Stimulated activated CD8-positive, alpha-beta memory T cell treated with anti-CD3 and anti-CD28 coated beads, Interleukin-2, amount 100 ng/mL, for 1 hour (primary cell): ENCODE measurements at places on chromosomes 2 and 18.

DNA sequence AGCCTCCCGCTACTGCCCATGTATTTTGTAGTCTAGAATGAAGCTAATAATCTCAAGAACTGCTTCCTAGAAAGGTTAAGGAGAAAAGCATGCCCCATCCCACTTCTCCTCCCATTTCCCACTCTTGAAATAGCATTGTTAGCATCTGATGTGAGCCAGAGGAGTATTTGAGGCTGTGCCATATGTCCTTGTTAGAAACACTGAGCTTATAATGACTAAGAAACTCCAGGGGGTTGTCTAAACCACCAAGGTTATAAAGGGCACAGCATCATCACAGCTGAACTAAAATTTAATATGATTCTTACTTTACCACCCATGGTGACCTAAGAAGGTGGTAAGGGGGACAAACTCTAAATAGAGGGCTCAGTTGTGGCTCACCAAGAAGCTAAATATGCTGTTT is 16.6 kb downstream of the TSPYL6 start:
- DNase-seq: no peak

DNA sequence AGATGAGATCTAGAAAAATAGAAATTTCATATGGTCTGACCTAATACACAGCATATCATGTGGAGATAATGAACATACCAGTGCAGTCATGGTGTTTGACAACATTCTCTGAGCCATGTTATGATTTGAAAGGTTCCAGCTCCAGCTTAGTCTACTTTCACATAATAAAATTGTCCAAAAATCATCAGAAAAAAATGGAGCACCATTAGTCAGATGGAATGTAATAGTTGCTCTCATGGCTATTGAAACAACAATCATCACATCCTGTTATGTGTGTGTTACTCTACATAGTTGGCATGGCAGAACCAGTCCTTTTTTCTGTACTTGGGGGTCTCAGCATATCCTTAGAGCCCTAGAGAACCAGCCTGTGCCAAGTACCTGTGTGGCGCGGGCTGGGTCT is 678.9 kb upstream of the FANCL start:
- DNase-seq: no peak

- no peak for DNase-seq
Observed at GRCh38 chr2:237026981-237027711, 58.5 kb upstream of the COPS8 start.

- DNase-seq: no peak
Observed at GRCh38 chr2:236215196-236215595, 47.0 kb upstream of the GBX2 start.

DNA sequence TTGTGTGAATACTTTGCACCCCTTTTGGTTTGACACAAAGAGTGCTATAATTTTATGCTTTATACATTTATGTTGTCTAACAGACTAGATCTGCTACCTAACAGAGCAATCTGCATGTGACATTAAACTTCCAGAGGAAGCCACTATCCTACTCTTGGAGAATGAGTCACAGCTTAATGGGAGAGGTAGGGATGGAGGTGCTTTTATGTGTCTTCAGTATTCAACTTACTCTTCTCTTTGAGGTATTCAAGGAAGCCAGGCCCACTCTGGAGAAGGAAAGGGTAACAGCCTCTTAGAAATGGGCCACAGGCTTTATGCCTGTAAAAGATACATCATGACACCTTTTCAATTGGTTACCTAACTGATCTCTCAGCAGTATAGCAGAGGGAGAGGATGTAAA is 85.8 kb upstream of the NEUROD1 start:
- no peak for DNase-seq

GRCh38 chr2:47737191-47737975 is 45.6 kb upstream of the MSH6 start:
- no peak for DNase-seq

- DNase-seq: no peak
Observed at GRCh38 chr2:112669667-112670066, 23.9 kb downstream of the SLC20A1 start.

DNA sequence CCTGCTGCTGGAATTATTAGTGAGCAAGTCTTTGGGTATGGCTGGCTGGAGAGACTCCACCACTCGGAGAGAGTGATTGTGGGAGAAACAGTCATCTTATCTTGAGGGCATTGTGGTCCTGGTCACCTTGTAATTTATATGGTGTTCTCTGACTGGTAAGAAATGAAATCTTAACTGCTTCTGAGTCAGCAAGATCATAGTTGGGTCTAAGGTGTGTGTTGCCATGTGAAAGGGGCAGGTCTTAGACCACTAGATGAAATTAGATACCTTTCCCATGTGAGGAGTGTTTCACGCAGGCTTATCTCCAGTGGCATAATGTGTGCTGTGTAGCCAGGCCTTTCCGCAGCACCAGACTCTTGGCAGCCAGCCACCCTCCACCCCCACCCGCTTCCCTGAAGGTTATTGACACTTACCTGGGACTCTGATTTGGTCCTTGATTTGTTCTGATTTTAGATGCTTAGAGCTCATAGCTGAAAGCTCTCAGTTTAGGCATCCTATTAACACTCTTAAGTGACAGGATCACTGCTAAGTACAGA is 7.7 kb downstream of the MAPRE3 start:
- no peak for DNase-seq

DNA sequence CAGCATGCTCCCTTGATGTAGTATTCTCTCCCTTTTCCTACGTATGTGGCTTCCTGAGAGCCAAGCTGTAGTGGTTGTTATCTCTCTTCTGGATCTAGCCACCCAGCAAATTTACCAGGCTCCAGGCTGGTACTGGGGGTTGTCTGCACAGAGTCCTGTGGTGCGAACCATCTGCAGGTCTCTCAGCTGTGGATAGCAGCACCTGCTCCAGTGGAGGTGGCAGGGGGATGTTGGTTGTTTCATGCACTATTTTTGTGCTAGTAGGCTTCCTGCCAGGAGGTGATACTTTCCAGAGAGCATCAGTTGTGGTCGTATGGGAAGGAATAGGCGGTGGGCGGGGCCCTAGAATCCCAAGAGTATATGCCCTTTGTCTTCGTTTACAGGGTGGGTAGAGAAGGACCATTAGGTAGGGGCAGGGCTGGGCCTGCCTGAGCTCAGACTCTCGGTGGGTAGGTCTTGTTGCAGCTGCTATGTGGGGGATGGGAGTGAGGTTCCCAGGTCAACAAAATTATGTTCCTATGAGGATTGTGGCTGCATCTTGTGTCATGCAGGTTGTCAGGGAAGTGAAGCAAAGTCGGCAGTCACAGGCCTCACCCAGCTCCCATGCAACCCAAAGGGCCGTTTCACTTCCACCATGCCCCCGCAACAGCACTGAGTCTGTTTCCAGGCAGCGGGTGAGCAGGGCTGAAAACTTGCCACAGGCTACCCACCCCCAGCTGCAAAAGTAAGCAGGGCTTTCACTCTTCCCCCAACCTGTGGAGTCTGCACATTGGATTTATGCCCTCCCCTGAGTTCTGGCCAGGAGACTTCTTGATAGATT is 1139.5 kb downstream of the BCL11A start:
- no peak for DNase-seq

DNA sequence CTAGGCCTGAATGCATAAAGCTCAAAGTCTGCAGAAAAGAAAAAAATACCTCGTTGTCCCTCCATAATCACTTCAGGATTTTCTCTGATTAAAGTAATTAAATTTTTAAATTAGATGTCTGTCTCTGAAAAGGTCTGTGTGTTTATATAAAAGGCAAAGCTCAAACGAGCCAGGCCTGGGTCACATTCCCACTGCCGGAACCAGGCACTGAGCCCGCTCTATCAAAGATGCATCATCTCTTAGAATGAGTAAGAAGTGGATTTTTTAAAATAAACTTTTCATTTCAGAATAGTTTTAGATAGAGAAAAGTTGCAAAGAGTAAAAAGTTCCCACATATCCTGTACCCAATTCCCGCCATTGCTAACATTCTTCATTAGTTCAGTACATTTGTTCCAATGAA is 202.1 kb upstream of the KYNU start:
- no peak for DNase-seq

- no peak for DNase-seq
Observed at GRCh38 chr2:238742066-238742465, 105.8 kb upstream of the TWIST2 start.

- DNase-seq: no peak
Observed at GRCh38 chr2:179037807-179038206, 12.1 kb downstream of the CCDC141 start.

GRCh38 chr2:109282360-109282759 is 153.4 kb downstream of the SH3RF3 start:
- DNase-seq: no peak

GRCh38 chr2:219713110-219713509 is 85.7 kb downstream of the SLC4A3 start:
- DNase-seq: no peak

DNA sequence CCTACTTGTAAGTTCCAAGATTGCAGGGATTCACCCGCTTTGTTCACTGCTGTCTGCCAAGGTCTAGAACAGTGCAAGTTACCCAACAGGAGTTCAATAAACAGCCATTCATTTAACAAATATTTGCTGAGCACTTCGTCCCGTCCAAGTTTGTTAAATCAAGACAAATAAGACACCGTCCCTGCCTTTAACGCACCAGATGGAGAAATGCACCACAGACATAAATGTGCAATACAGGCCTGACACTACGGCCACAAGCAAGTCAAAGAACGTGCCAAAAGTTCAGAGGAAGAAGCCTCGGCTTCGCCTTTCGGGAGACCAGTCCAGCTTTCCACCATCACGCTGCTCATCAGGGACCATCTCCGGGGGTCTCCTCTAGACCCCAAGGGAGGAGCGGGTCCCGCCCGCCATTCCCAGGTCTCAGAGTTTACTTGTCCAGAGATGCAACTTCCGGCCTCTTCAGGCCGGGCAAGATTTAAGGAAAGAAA is 429 bp downstream of the C2orf76 start:
- DNase-seq: no peak

DNA sequence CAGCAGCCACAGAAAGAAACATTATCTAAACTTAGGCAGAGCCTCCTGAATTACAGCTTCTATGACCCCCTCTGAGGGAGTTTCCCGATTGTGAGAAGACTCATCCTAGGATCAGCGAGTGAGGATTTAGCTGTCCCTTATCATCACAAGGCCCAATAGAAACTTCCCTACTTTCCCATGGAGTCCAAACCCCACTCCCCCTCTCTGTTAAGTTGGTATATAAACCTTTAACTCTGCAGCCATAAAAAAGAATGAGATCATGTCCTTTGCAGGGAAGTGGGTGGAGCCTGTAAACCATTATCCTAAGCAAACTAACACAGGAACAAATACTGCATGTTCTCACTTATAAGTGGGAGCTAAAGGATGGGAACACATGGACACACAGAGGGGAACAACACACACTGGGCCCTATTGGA is 78.8 kb downstream of the MYL12B start:
- no peak for DNase-seq

GRCh38 chr18:41128126-41128525 is 826.9 kb upstream of the PIK3C3 start:
- no peak for DNase-seq

GRCh38 chr2:29726976-29727375 is 194.4 kb downstream of the ALK start:
- no peak for DNase-seq

DNA sequence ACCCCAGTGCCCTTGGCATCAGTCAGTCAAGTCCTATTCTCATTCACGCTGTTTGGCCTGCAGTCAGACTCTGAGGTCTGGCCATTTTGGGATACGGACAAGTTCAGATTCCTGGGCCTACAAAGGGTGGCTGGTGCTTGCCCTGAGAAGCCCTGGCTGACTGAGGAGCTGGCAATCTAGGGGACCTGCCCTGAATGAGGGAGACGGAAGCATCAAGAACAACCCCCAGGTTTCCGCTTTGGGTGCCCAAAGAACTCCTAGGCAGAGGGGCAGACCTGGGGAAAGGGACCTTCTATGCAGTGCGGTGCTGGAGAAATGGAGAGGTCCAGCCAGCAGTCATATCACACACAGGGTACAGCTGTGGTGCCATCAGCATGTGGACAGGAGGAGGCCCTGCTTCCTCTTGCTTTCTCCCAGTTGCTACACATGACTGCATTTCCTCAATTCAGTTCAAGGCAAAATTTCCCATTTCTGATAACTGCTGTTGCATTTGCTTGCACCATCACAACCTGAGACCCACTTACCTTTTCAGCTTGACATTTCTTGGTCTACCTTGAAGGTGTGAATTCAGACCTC is 70.9 kb upstream of the LGALSL start:
- no peak for DNase-seq

DNA sequence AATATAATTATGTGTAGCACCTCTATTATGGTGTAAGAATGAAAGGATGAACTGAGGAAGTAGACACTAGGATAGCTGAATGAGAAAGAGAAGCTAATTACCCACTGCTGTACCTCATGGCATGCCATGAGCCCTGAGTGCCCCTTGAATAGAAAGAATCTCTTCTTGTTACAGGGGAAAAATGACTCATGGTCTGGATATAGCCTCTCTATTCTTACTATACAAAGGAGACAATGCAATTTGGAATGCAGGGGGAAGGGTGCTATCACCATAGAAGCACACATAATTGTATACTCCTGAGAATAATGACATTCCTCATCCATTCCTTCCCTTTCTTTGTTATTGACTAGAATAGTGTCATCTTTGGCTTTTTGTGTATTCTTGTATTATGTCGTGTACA is 385.2 kb downstream of the CDH7 start:
- no peak for DNase-seq

GRCh38 chr18:37714691-37715090 is 149.1 kb upstream of the CELF4 start:
- no peak for DNase-seq

- DNase-seq: no peak
Observed at GRCh38 chr2:74576211-74576862, 21.8 kb downstream of the DOK1 start.

GRCh38 chr2:150355440-150355839 is 132.0 kb downstream of the RND3 start:
- DNase-seq: no peak

DNA sequence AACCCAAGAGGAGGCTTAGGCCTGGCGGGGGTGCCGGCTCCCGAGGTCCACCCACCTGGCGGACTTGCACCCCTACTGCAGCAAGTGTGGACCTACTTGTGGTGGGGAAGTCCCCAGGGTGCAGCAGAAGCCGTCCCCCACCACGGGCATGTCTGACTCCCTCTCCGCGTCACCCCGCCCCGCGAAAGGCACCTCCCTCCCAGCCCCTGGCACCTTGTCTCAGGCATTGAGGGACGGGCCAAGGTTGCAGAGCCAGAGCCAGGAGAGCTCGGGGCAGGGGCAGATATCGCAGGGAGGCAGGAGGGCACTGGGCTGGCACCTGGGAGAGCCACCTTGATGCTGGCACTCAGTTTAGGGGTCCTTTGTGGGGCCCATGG is 19.0 kb downstream of the CROCC2 start:
- no peak for DNase-seq

GRCh38 chr2:240411261-240412160 is 24.0 kb upstream of the GPC1 start:
- DNase-seq: no peak

GRCh38 chr2:173523497-173523896 is 168.8 kb downstream of the CDCA7 start:
- no peak for DNase-seq

DNA sequence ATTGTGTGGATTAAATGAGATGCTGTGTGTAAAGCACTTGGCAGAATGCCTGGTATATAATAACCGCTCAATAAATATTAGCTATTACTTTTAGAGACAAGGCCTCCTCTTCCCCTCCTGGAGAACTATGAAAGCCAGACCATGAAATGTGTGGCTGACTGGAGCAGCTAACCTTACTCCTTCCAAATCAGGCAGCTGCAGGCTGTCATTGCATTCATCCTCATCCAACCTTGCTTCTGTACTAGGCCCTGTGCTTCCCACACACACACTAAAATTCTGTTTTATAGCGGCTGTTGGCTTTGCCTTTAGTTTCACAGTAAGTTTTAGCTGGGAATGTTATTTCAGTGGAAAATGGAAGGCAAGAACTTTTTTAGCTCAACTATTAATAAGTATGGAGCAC is 10.2 kb upstream of the SP9 start:
- DNase-seq: no peak
